Fibroblast of the aortic adventitia (primary cell): ENCODE measurements at places on chromosomes 6 and 20.
A peak's percentile ranks its signal among the peaks of the same experiment; 100 is the strongest.

DNA sequence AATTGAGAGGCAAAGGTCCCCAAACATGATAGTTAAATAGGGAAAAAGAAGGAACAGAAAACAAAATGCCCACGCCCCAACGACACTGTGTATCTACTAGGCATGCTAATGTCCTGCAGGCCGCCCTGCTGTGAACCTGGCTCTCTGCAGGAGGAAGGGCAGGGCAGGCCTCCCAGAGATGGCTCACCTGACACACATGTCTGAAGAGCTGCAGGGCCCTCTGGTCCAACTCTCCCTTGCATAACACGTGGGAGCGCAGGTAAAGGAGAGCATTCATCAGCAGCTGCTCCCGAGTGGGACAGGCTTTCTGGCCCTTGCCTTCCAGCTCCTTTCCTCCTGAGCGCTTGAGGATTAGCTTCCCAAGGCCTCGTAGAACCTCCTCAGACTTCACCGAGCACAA lies 53.7 kb upstream of the LYRM2 start:
- no peak for DNase-seq

GRCh38 chr6:165988302-165988756 lies 179.3 kb downstream of the TBXT start:
- no peak for DNase-seq

DNA sequence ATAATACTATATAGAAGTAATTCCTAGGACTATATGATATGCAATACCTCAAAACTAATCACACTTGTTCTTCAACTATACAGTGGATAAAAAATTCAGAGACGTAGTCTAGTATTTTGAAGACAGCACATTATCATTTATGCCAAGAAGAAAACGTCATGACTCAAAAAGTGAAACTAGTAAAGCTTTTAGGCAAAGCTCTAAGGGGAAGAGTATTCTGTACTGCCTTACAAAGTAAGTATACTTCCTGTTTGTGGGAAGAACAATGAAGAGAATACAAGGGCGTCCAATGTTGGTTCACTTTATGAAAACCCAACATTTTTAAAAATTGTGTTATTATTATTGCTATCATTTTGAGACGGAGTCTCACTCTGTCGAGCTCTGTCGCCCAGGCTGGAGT lies 27.9 kb downstream of the LOC128125822 start:
- no peak for DNase-seq

DNA sequence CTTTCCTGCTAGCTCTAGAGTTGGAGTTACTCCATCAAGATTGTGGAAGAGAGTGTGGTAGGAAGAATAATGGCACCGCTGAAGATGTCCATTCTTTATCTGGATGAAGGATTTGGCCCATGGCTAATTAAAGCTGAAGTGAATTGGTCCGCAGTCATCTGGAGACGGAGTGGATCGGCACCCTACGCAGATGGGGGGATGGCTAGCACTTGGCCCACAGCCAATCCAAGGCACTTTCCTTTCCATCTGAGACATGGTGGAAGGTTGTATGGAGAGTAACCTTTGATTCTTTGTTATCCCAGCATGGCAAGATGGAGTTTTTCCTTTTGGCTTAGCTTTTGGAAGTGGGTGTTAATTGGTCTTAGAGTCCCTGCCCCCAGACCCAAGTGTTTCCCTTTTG lies 88.3 kb downstream of the JPH2 start:
- no peak for DNase-seq

- no peak for DNase-seq
These were observed 64.5 kb upstream of the PMEPA1 start for GRCh38 chr20:57774111-57774880.

GRCh38 chr6:33104887-33105286 lies 29.1 kb downstream of the HLA-DPB1 start:
- no peak for DNase-seq

GRCh38 chr6:43428112-43428570 lies 800 bp downstream of the ABCC10 start:
- DNase-seq: peak; percentile 4

GRCh38 chr6:125797120-125797885 lies 6.5 kb downstream of the NCOA7 start:
- no peak for DNase-seq

DNA sequence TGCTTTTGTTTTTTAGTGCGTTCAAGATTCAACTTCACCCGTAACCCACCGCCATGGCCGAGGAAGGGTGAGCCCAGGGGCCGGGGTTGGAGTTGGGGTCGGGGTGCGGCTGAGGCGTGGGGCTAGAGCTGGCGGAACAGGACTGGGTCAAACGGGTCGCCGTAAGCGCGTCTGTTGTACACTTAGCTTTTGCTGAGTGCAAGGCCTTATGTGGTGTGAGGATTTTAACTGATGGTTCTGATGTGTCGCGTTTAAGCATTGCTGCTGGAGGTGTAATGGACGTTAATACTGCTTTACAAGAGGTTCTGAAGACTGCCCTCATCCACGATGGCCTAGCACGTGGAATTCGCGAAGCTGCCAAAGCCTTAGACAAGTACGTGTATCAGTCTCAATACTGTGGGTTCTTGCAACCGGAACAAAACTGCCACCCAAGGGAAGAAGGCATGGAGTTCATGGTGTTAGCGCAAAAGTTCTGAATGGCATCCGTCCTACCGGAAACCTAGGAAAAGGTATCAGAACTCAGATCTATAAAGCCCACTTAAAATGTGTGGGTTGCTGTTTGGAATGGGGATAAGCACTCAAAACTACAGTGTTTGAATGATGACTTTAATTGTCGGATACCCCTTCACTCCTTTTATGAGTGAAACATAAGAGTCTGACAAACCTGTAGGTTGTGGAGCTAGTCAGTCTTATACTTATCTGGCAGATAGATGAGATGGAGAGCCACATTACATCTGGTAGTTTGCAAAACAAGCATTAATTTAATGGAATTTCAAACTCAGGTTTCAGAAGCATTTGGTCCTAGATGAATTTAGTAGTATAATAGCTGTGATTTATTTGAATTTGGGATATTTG lies 574 bp downstream of the RPS12 start:
- DNase-seq: peak; percentile 9

- peak; percentile 33 for DNase-seq
These were observed 22.9 kb downstream of the DZANK1 start for GRCh38 chr20:18443886-18444285.

- peak; percentile 79 for DNase-seq
These were observed 2.9 kb upstream of the TDRD6 start for GRCh38 chr6:46684771-46685170.

DNA sequence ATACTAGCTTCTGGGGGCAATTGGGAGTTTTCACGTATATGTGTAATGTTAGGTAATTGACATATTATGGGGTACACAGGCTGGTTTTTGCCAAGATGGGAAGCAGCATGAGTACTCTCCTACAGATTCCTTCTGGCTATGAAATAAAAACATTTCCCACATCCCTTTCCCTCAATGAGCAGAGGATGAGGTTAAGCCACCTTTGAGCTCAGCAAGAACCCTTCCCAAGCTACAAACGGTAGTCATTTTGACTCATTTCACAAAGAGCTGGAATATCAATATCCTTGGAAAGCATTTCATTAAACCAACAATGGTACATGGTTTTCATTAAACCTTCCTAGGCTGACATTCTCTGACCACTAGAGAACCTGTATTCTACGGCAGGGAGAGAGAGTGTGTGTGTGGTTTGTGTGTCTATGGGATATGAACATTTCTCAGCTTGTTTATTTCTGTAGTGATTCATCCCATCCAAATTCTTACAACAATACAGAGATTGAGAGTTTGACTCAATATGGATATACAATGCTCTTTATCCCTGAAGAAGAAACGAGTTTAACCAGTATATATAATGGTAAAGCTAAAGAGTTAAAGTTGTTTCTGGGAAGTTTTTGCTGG lies 119.5 kb downstream of the ARHGAP18 start:
- peak; percentile 88 for DNase-seq

DNA sequence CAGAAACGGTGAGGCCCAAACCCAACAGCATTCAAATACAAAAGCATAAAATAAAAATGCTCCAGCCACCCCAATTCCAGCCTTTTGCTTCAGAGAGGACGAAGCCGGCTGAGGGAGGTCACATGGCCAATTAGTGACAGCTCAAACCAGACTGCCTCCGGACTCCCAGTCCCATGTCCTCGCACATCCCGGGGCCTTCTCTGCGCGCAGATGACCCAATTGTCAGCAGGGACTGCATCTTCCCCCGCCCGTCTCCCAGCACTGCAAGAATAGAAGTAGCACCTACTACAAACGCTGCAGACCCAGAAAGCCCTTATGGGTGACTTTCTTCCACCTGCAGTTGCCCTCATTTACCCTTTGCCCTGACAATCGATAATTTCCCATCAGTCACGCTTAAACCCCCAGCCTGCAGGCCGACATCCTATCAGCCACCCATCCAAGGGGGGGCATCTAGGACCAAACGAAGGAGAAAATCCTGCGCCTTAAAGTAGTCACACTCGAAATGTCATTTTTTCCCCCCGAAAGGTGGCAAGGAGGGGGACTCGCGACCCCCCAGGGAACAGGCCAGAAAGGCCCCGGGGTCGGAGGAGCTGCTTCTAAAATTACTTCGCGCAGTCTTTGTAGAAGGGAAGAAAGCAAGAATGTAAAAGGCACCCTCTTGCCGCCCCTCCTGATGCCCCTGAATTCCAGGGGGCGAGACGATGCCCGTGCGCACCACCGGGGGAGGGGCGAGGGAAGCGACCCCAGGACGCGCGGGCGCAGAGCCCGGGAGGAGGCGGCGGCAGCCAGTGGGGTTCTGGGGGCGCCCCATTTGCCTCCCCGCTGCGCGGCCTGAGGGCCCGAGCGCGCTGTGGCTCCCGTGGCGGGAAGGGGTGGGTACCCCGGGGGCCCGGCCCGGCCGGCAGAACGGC lies 792 bp downstream of the SLC23A2 start:
- DNase-seq: no peak

DNA sequence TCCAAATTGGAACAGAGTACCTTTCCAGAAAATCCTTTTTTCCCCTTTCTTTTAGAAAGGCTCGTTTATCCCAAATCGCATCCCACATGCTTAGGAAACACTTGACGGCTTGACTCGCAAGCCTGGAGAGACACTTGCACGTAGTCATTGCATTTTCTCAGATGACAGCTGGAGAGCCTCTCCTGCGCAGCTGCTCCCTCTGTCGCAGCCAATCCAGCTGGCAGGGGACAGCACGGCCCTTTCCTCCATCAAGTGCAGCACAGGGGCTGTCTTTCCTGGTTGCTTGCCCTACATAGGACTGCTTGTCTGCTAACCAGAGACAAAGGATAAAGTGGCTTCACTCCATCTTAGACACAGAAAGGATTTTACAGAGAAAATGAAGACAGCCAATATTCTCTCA lies 77.6 kb upstream of the RGS17 start:
- DNase-seq: no peak

GRCh38 chr6:47342824-47343223 lies 33.1 kb upstream of the TNFRSF21 start:
- no peak for DNase-seq

- no peak for DNase-seq
These were observed 93.7 kb upstream of the PTPN1 start for GRCh38 chr20:50416269-50417022.

DNA sequence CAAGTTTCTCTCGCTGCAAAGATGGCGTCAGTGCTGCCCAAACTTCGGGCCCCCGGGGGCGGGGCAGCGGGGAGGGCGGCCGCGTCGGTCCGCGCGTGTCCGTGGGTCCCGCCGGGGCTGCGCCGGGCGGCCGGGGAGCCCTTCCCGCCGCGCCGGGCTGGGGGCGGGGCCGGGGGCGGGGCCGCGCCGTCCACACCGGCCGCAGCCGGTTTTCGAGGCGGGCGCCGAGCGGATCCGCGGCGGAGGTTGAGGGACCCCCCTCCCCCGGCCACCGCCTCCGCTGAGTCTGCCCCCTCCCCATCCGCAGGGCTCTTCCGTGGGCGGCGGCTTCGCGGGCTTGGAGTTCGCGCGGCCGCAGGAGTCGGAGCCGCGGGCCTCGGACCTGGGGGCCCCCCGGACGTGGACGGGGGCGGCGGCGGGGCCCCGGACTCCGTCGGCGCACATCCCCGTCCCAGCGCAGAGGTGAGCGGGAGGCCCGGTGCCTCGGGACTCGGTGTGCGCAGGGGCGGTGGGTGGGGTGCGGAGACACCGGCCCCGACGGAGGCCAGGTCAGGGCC lies 572 bp downstream of the SLC2A4RG start:
- peak; percentile 22 for DNase-seq

- no peak for DNase-seq
These were observed 113.0 kb upstream of the IYD start for GRCh38 chr6:150255840-150256239.

GRCh38 chr6:34674268-34674639 lies 22.3 kb downstream of the ILRUN start:
- DNase-seq: no peak

GRCh38 chr6:128242765-128243403 lies 277.5 kb downstream of the PTPRK start:
- DNase-seq: peak; percentile 75

GRCh38 chr6:39530201-39530759 lies 194.9 kb downstream of the KIF6 start:
- peak; percentile 11 for DNase-seq

- no peak for DNase-seq
These were observed 124.2 kb downstream of the PLEKHG1 start for GRCh38 chr6:150723857-150724256.

DNA sequence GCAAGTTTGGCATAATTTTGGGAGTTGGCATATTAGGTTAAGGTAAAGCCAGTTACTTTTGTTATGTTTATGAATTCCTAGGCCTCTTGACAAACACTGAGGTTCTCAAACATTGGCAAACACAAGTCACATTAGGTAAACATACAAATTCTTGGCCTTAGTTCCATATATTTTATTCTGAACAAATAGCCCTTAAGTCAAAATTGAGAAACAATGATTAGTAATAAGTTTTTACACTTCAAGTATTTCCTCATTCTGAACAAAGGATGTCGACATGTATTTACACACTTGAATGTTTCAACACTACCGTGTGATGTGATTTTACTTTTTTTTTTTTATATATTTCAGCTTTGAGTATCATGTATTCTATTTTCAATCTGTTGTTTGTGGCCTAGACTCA lies 3.8 kb upstream of the ECHDC1 start:
- DNase-seq: peak; percentile 39

DNA sequence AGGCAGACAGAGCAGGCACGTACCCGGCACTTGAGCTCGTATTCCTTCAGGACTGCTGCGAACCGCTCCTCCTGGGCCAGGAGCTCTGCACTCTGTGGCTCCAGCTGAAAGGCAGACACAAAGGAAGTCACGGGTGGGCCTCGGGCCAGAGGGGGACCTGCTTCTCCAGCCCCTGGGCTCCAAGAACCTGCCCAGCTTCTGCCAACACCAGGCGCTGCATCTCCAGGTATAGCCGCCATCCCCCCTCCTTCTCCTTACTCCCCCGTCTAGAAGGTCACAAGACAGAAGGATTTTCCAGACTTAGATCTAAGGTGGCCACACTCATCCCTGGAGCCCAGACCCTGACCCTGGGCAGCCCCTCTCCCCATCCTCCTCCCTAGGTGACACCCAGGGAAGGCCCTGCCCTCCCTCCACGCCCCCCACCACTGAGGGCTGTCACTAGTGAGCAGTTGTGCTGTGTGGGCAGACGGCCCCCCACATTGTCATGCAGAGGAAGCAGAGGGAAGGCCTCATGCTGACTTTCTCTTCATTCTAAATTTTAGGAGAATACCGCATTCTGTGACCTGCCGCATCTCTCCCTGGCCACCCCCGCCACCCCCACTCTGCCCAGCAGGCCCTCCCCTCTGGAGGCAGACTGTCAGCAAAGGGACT lies 81.9 kb downstream of the GINS1 start:
- no peak for DNase-seq

- DNase-seq: no peak
These were observed 48.2 kb upstream of the MLN start for GRCh38 chr6:33851959-33852358.
